GM23248 (cell line): ENCODE measurements at places on chromosomes 5 and 9. TPM values are rescaled to one million over a fixed set of nuclear protein-coding genes. Genes with fewer than 3 reads are reported as not detected.

ARHGEF37 gene
- 0.76 and 0.97 TPM in 2 replicates for total RNA-seq

ACTBL2 gene
- total RNA-seq = 0.11 and 0.76 TPM in 2 replicates

MYOZ3 gene
- total RNA-seq = 0.13 and 0.32 TPM in 2 replicates

DCTN4 gene
- total RNA-seq = 46.9 and 47.1 TPM in 2 replicates

DNA sequence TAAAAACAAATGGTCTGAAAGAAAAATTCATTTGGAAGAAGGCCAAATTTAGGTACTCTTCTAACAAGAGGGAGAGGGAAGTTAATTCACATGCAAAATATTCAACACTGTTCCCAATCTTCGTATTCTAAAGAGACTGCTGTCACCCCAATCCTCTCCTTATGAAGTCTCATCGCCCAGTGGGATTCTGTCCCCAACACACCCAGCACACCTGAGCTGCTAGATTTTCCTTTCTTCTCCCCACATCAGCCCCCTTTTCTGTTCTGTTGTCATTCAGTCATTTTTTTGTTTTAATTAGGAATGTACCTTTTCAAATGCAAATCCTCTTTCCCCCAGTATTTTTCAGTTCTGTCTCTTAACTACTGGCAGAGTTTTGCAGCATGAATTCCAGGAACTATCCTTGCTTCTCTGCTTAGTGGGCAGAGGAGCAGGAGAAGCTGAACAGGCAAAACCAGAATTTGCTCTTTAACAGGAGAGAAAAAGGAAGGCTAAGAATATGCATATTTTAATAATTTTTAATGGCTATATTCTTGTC lies 366.9 kb downstream of the MAN2A1 start:
- peaks cover 14% of the 10 kb centered on the region for H3K4me1 ChIP-seq
- DNase-seq = no peak
- no peak overlapping the region for H3K4me3 ChIP-seq

DNA sequence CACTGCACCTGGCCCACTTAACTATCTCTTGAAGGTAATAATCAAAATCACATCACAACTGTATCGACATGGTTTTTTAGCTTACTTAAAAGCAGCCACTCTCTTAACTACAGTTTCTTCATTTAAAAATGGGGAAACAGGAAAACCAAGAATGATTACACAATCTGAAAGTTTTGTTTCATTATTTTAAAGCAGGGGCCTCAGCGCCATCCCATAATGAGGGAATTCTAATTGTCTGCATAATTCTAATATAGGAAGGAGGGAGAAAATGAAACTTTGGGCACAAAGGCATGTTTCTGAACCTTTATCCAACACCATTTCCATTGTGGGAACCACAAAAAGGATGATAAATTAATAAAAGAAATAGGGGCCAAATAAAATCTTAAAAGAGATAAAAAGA lies 7.6 kb downstream of the HACD4 start:
- H3K4me1 ChIP-seq = peaks cover 26% of the 10 kb centered on the region
- H3K27me3 ChIP-seq = no peaks in the 10 kb centered on the region
- H3K36me3 ChIP-seq = peaks cover 6% of the 10 kb centered on the region; the same call in 1 of the 2 replicates
- H3K4me3 ChIP-seq = no peak overlapping the region

- no peak overlapping the region for H3K27ac ChIP-seq
- peaks cover 63% of the 10 kb centered on the region for H3K4me1 ChIP-seq
- H3K36me3 ChIP-seq = no peaks in the 10 kb centered on the region
Measured at GRCh38 chr9:121198512-121199042, 3.1 kb downstream of the RAB14 start.

- peak; percentile 50 for DNase-seq
- H3K4me3 ChIP-seq = peak overlapping the region; percentile 6; the same call in 1 of the 2 replicates
- peak overlapping the region; percentile 34 for H3K27ac ChIP-seq
- no peaks in the 10 kb centered on the region for H3K27me3 ChIP-seq
Measured at GRCh38 chr9:26169708-26170107, 491.5 kb upstream of the TUSC1 start.

GRCh38 chr9:94807556-94807955 lies 81.1 kb downstream of the AOPEP start:
- no peak for DNase-seq
- H3K4me3 ChIP-seq = no peak overlapping the region
- H3K36me3 ChIP-seq = no peaks in the 10 kb centered on the region
- no peaks in the 10 kb centered on the region for H3K27me3 ChIP-seq

- H3K27me3 ChIP-seq = peaks cover 12% of the 10 kb centered on the region
- H3K4me1 ChIP-seq = no peaks in the 10 kb centered on the region
- no peaks in the 10 kb centered on the region for H3K36me3 ChIP-seq
- DNase-seq = no peak
Measured at GRCh38 chr5:2039180-2039531, 156.4 kb upstream of the IRX4 start.

- no peaks in the 10 kb centered on the region for H3K27me3 ChIP-seq
- no peaks in the 10 kb centered on the region for H3K4me1 ChIP-seq
- no peak overlapping the region for H3K4me3 ChIP-seq
- no peak for DNase-seq
- H3K36me3 ChIP-seq = no peaks in the 10 kb centered on the region
- H3K27ac ChIP-seq = no peak overlapping the region
Measured at GRCh38 chr9:90394871-90395270, 247.8 kb downstream of the DIRAS2 start.

DNA sequence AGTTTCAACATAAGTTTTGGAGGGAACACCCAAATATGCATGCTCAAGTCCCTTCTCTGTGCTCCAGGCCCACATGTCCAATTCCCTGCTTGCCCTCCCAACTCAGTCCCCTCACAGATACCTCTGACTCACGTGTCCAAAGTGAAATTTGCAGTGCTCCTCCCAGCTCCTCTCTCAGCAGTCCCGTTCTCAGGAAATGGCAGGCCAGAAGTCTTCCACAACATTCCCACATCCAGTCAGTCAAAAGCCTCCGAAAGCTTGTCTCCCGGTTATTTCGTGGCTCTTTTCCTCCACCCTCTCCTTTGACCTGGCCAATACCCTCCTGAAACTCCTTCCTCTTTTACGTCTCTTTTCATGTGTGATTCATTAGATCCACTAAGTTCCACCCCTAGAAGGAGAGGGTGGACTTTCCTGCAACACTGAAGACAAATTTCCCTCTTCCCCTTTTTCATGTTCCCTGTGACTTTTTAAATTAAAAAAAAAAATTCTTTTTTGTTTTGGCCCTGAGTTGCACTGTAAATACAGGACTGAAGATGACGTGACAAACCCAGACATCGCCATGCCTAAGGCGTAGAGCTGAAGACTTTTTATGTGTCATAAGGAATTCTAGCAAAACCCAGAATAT lies 12.8 kb upstream of the MGAT1 start:
- H3K36me3 ChIP-seq = no peaks in the 10 kb centered on the region
- no peak overlapping the region for H3K27ac ChIP-seq
- H3K4me1 ChIP-seq = peaks cover 4% of the 10 kb centered on the region; the same call in 1 of the 2 replicates
- H3K27me3 ChIP-seq = no peaks in the 10 kb centered on the region

- DNase-seq = no peak
- no peaks in the 10 kb centered on the region for H3K4me1 ChIP-seq
- H3K4me3 ChIP-seq = no peak overlapping the region
- no peak overlapping the region for H3K27ac ChIP-seq
- H3K36me3 ChIP-seq = no peaks in the 10 kb centered on the region
Measured at GRCh38 chr9:3629495-3629894, 103.7 kb upstream of the RFX3 start.
